ENCODE measurements at places on chromosomes 2 and 18.

- H3K4me3 ChIP-seq, result peak overlapping the region; percentile 91
- H3K27ac ChIP-seq, result peak overlapping the region; percentile 98
- H3K4me1 ChIP-seq, result peaks cover 38% of the 10 kb centered on the region
- no peaks in the 10 kb centered on the region for H3K27me3 ChIP-seq
- H3K36me3 ChIP-seq, result peaks cover 11% of the 10 kb centered on the region
Measured at GRCh38 chr2:174595891-174596397, 1.7 kb downstream of the WIPF1 start.

DNA sequence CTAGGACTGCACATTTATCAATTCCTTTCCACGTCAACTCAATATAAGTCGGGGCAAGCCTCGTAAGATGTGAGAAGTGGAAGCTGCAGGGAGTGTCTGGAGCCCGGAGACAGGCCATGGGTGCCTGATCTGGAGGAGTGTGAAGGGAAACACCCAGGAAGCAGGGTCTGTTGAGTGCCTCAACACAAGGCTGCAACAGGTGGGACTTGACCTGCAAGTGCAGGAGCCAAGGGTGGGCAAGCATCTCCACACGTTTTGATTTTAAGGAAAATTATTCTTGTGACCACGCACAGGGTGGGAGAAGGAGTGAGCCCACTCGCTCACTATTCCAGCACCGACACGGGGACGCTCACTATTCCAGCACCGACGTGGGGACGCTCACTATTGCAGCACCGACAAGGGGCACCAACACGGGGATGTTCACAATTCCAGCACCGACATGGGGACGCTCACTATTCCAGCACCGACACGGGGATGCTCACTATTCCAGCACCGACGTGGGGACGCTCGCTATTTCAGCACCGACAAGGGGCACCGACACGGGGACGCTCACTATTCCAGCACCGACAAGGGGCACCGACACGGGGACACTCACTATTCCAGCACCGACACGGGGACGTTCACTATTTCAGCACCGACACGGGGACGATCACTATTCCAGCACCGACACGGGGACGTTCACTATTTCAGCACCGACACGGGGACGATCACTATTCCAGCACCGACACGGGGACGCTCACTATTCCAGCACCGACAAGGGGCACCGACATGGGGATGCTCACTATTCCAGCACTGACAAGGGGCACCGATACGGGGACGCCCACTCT lies 197.3 kb downstream of the EIPR1 start:
- no peak for DNase-seq
- no peaks in the 10 kb centered on the region for H3K4me1 ChIP-seq
- H3K27ac ChIP-seq, result no peak overlapping the region

GRCh38 chr18:9803063-9803697 lies 82.6 kb upstream of the TXNDC2 start:
- peaks cover 29% of the 10 kb centered on the region for H3K36me3 ChIP-seq
- DNase-seq, result no peak
- H3K4me3 ChIP-seq, result no peak overlapping the region
- H3K4me1 ChIP-seq, result peaks cover 4% of the 10 kb centered on the region

DNA sequence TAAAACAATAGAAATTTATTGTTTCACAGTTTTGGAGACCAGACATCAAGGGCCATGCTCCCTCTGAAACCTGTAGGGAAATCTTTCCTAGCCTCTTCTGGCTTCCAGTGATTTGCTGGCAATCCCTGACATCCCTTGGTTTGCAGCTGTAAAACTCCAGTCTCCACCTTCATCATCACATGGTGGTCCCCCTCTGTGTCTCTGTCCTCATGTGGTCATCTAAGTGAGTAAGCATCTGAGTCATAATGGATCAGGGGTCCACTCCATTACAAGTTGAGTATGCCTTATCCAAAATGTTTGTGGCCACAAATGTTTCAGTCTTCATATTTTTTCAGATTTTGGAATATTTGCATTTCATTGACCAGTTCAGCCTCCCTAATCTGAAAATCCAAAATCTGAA lies 5.6 kb upstream of the SGPP2 start:
- no peak overlapping the region for H3K27ac ChIP-seq
- H3K4me3 ChIP-seq, result no peak overlapping the region
- DNase-seq, result no peak
- H3K27me3 ChIP-seq, result no peaks in the 10 kb centered on the region
- peaks cover 8% of the 10 kb centered on the region for H3K4me1 ChIP-seq
- no peaks in the 10 kb centered on the region for H3K36me3 ChIP-seq

DNA sequence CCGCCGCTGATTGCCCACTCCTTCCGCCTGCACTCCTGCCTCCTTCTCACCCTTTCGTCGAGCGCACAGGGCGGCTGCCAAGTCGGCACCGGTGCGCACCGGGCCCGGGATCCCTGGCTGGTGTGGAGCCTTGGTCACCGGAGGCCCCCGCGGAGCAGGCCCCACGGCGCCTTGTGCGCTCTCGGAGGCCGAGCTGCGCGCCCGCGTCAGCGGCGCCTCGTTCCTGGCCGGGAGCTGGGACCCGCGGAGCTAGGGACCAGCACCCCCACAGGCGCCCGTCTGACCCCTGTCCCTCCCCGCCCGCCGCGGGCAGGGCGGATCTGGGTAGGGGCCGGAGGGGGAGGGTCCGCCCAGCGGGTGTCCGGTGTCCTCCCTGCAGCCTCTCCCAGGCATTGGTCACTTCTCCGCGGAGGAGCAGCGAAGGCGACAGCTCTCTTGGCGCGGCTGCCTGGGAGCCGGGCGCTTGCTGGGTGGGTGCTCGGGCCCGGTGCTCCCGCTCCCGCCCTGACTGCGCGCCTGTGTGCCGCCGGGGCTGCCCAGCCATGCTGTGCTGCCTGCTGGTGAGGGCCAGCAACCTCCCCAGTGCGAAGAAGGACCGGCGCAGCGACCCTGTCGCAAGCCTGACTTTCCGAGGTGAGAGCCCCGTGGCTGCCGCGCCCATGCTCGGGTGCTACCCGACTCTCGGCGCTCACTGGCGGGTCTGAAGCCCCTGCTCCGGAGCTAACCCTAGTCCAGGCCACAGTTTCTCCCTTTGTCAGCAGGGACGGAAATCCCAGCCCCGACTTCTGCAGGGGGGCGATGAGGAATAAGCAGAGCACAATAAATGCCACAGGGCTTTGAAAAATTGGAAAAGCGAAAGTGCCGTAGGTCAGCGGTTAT lies 13.2 kb downstream of the DYSF start:
- H3K4me3 ChIP-seq, result peak overlapping the region; percentile 67
- H3K4me1 ChIP-seq, result peaks cover 3% of the 10 kb centered on the region
- no peak for DNase-seq
- no peaks in the 10 kb centered on the region for H3K36me3 ChIP-seq

- no peak overlapping the region for H3K4me3 ChIP-seq
- H3K4me1 ChIP-seq, result no peaks in the 10 kb centered on the region
- H3K27ac ChIP-seq, result no peak overlapping the region
- no peak for DNase-seq
- H3K27me3 ChIP-seq, result peaks cover 9% of the 10 kb centered on the region
Measured at GRCh38 chr2:72165792-72166191, 18.1 kb upstream of the CYP26B1 start.

GRCh38 chr18:79006106-79006795 lies 26.6 kb downstream of the SALL3 start:
- no peaks in the 10 kb centered on the region for H3K4me1 ChIP-seq
- no peaks in the 10 kb centered on the region for H3K27me3 ChIP-seq
- no peak overlapping the region for H3K27ac ChIP-seq
- no peak for DNase-seq
- H3K36me3 ChIP-seq, result no peaks in the 10 kb centered on the region

- no peaks in the 10 kb centered on the region for H3K27me3 ChIP-seq
- H3K4me1 ChIP-seq, result peaks cover 8% of the 10 kb centered on the region
- no peak overlapping the region for H3K27ac ChIP-seq
- H3K4me3 ChIP-seq, result no peak overlapping the region
Measured at GRCh38 chr18:56207989-56208388, 430.4 kb downstream of the TXNL1 start.

GRCh38 chr2:203734276-203734983 lies 28.0 kb downstream of the CD28 start:
- no peaks in the 10 kb centered on the region for H3K4me1 ChIP-seq
- H3K27ac ChIP-seq, result no peak overlapping the region
- no peak for DNase-seq
- peaks cover 7% of the 10 kb centered on the region for H3K27me3 ChIP-seq
- H3K36me3 ChIP-seq, result no peaks in the 10 kb centered on the region
- no peak overlapping the region for H3K4me3 ChIP-seq

GRCh38 chr2:228282376-228282775 lies 100.9 kb upstream of the SPHKAP start:
- H3K4me3 ChIP-seq, result no peak overlapping the region
- H3K36me3 ChIP-seq, result no peaks in the 10 kb centered on the region
- H3K27me3 ChIP-seq, result no peaks in the 10 kb centered on the region

DNA sequence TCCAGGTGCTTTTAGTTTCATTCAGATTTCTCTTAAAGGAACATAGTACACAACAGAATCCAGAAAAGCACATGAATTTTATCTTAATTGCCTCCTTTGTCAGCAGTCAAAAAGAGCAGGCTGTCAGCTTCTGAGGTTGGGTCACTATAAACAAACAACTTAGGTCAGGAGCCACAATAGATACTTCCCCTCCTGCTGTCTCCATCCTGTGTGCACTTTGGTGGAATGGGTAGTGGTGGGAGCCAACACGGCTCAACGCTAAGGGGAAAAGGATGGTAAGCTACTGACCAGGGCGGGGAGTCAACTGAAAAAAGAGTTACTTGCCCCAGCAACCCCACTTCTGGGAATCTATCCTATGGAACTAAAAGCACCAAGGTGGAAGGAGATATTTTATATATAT lies 121.9 kb downstream of the PAX3 start:
- no peaks in the 10 kb centered on the region for H3K4me1 ChIP-seq
- H3K27ac ChIP-seq, result no peak overlapping the region
- H3K27me3 ChIP-seq, result peaks cover 2% of the 10 kb centered on the region
- H3K4me3 ChIP-seq, result no peak overlapping the region
- no peaks in the 10 kb centered on the region for H3K36me3 ChIP-seq
